ENCODE measurements at places on chromosomes 6 and 20.

GRCh38 chr6:98828211-98828788 is 6.1 kb upstream of the POU3F2 start:
- no peak for DNase-seq

DNA sequence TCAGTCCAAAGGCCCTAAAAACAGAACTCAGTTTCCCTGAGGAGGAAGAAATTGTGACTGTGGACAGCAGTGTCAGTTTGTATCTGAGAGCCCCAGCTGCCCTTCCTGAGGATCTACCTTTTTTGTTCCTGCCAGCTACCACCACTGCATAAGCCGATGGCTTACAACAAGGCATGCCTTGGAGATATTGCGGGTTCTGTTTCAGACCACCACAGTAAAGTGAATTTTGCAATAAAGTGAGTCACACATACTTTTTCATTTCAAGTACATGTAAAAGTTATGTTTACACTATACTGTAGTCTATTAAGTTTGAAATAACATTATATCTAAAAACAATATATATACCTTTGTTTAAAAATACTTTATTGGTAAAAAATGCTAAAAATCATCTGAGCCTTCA is 9.6 kb upstream of the CST3 start:
- DNase-seq = no peak

DNA sequence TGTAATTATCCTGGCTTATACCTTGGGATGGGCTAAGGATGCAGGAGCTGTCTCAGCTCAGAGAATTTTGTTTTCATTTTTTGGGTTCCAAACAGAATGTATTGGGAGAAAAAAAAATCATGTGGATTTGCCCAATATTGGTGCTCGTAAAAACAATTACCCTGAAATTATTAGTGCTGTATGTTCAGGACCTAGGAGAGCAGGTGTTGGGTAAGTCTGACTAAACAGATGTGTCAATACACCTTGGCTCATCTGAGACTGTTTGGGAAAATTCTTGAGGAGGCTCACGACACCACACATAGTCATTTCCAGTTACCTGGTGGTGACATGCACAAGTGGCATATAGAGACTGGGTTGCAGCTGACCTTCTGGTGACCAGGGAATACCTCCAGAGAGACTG is 802.1 kb upstream of the FLRT3 start:
- no peak for DNase-seq

- DNase-seq = no peak
These were observed 79.5 kb upstream of the MARCKS start for GRCh38 chr6:113777601-113778000.

DNA sequence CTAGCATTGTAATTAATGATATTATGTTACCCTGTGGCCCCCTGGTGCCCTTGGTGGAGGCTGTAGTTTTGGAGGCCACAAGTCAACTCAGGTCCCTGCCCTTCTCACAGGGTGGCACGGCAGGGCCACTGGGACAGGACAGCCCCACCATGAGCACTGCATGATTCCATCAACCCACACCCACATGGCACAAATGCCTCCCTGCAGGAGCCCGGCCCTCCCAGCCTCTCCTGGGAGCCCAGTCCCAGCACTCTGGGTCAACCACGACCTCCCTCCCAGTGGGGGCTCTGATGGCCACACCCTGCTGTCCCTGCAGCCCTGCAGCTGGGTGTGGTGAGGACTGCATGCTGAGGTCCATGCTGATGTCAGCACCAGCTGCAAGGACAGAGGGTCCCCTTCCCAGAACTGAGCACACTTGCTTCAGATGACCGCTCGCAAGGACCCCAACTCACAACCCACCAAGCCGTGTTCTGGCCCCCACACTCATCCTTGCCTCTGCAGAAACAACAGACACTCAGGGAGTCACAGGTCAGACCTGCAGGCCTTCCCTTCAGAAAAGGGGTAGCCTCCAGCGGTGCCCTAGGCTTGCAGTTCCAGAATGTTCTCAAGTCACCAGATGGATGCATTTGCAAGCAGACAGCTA is 15.7 kb upstream of the CST7 start:
- DNase-seq = no peak

- DNase-seq = no peak
These were observed 13.5 kb upstream of the ZBTB46 start for GRCh38 chr20:63844511-63844991.
